Mesothelial cell of epicardium (in vitro differentiated cells): ENCODE measurements at places on chromosomes 2 and 18.

- no peak for DNase-seq
These were observed 22.7 kb downstream of the DNER start for GRCh38 chr2:229691631-229692030.

DNA sequence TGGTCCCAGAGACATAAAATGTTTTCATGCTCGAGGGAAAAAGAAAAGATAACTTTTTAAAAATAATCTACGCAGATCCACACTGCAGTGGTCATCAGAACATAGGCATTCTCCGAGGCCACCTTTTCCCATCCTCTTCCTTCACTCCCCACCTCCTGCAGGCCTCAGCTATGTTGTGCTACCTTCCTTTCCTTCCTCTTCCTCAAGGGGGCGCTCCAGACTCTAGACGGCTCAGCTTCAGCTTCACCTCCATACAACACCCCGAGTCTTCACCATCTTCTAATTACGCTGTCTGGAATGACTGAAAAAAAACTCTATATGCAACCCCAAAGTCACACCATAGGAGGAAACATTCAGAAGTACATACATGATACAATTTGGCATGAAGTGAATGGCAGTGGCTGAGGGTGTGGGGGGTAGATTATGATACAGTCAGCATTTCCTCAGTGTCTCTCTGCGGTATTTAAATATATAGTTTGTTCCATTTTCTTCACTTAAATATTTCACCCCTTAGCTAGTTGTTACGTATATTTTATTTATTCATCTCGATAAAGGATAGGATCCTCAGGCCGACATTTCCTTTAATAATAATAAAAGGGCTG is 583.6 kb downstream of the IRS1 start:
- DNase-seq: peak; percentile 36

DNA sequence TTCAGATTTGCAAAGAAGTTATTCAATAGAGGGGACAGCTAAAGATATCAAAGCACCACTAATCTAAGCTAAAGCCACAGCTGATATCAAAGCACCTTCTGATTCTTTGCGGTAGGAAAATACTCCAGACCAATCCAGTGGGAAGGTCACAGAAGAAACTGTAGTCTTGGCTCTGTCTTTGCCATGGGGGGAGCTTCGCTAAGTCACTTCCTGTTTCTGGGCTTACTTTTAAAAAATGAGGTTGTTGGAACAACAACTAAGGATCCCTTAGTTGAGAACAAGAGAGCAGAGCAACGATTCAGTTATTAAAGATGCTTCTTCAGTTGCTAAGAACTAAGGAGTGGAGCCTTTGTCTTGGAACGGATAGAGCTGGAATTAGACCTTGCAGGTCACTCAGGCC is 12.2 kb downstream of the LPIN1 start:
- DNase-seq: no peak

DNA sequence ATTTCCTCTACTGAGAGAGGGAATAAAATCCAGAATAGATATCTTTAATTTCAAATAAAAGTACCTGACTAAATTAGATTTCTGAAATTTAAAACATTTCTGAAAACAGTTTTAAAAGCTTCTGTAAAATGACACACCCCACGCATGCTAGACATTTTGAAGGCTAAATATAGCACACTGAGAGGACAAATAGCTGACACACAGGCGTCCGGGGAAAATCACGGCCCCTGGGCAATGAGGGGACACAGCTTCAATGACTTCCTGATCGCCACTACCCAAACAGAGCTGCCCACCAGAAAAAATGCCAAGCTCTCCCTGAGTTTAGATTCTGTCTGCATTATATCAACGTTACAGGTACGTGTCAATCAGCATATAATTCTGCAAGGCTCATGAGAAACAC is 10.9 kb downstream of the TBC1D8 start:
- DNase-seq: no peak

DNA sequence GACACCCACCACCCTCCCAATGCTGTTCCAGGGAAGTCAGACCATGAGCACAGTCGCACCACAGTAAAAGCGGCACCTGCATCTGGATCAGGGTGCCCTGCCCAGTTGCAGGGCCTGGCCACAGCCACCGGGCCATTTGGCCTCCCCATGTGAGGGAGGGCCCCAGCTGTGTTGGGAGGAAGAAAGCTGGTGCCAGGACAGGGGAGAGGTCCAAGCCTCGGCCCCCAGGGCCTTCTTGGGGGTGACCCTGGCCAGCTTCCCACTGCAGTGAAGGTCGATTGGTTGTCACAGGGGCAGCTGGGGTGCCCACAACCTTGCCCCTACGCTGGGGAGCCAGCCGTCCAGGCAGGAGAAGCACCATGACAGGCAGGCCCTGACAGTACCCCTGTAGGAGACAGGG is 183.2 kb upstream of the RAB6C start:
- no peak for DNase-seq
